GM04503 (cell line): ENCODE measurements at places on chromosomes 3 and 15.

DNA sequence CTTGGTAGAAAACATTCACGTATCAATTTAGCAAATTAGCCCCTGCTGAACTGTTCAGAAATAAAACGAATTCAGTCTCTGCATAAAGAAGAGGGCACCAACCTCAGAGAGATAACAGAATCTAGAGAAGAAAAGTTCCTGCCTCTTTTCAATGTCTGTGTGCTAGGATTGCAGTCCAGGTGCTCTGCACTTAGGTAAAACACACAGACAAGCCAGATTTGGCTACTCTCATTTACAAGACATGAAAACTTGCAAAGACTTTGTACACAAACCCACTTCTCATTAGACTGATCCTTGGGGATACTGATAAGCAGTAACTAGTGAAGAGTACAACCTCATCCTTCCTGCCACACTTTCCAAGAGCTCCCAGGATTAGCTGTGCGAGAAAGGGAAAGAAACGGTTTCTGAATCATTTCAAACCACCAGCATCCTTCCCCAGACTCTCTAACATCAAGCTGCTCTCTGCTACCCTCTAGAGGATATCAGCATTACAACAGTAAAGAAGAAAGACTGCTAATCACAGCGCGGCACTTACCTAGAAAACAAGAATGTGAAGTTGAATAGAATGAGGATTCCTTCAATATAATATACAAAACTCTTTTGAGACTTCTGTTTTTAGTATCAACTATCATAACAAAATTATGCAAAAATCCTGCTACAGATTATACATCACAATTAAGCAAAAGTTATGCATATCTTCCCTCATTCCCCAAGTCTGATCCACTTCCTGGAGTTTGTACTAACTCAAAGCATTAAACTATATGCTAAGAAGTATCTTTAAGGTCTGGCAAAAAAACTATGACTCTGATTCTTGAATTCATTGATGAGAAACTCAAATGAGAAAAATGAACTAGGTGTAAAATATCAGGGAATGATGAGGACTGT lies 306.4 kb downstream of the MAGI1 start:
- DNase-seq = peak; percentile 18

GRCh38 chr15:39598958-39599845 lies 18.3 kb downstream of the THBS1 start:
- DNase-seq = peak; percentile 40

DNA sequence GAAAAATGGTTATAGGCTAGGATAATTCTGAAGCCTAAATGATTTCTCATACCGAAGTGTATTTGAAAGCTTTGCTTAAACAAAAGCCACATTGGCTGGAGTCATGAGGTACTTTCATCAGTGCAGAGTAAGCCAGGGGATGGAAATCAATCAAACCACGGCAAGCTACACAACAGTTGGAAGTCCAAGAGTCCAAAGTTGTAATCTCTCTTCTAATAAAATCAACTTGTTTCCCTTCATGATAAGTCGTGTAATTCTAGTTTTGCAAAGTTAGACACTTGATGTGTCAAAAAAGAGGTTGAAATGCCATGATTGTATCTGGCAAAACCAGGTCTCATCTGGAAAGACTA lies 250.5 kb upstream of the VEPH1 start:
- DNase-seq = no peak

GRCh38 chr3:12300137-12300536 lies 11.3 kb downstream of the PPARG start:
- DNase-seq = no peak

DNA sequence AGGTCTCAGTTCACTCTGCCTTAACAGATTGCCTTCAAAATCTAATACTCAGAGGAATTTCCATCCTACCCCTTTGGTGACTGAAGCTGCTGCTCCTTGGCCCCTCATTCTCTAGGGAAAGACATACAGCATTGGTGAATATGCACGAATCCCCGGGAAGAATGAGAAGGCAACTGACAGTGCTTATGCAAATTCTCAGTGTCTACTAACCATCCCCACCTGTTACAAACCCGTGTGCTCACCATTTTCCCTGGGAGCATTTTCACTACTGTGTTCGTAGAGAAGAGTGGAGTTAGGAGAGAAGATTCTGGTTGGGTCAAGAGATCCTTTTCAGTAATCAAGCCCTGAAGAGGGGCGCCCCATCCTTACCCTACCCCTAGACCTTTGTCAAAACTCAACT lies 37.7 kb downstream of the SYNM start:
- DNase-seq = no peak

- no peak for DNase-seq
Observed at GRCh38 chr3:63240381-63240902, 37.7 kb upstream of the SYNPR start.

- no peak for DNase-seq
Observed at GRCh38 chr3:155179966-155180757, 100.0 kb downstream of the MME start.

- DNase-seq = no peak
Observed at GRCh38 chr3:107994181-107994580, 96.7 kb downstream of the CD47 start.

DNA sequence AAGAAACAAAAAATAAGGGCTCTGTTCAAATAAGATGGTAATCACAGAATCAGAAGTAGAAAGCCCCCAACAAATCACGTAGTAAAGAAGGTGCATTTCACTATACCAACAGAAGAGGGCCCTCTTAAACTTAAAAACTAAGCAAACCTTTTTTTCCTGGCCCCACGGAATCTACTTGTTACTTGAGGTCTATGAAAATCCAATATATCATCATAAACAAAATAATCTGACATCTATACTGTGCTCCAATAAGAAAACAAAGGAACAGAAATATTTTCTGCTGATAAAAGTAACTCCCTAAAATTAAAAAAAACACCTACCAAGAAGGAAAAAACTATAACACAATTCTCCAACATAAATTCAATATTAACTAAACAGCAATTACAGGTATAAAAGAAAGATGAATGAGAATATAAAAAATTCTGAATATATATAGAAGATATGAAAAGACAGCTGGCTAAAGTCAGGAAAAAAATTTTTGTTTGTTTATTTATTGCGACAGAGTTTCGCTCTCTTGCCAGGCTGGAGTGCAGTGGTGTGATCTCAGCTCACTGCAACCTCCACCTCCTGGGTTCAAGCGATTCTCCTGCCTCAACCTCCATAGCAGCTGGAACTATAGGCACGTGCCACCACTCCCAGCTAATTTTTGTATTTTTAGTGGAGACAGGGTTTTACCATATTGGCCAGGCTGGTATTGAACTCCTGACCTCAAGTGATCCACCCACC lies 81.8 kb downstream of the CLASP2 start:
- no peak for DNase-seq

GRCh38 chr3:67739851-67740250 lies 85.4 kb upstream of the SUCLG2 start:
- DNase-seq = no peak
